ENCODE measurements at places on chromosomes 3 and 15.

DNA sequence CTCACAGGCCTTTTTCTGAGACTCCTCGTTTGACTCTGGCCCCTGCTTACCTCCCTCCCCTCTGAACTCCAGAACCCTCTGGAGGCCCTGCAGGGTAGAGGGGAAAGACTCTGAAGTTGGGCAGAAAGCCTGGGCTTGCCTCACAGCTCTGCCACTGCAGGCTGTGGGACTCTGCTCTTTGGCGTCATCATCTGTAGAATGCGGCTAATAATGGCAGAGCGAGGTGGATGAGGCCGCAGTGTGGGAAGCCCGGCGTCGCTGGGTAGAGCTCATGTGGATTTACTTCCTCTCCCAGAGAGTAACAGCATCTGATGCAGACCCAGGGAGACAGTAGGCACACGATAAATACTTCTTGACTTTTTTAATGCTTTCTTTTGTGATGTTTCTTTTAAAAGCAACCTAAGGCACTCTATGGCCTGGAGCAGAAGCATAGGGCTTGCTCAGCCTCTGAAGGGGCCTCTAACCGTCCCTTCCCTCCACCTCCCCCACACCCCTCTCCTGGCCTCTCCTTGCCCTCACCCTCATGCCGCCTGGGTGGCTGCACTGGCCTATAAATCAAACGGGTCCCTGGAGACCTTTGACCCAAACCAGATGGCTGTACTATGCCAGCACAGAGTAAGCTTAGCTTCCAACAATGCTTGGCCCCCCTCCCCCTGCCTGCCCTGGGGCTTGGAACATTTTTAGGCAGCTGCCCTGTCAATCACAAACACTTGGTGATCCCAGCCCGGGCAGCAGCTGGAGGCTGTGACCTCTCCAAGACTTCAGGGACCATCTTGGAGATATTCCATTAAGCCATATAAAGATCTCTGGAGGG is 32.9 kb downstream of the SPSB4 start:
- DNase-seq: no peak

- no peak for DNase-seq
Measured at GRCh38 chr3:39533226-39533625, 65.7 kb downstream of the MOBP start.

GRCh38 chr3:126100634-126101301 is 16.8 kb upstream of the SLC41A3 start:
- DNase-seq: no peak

DNA sequence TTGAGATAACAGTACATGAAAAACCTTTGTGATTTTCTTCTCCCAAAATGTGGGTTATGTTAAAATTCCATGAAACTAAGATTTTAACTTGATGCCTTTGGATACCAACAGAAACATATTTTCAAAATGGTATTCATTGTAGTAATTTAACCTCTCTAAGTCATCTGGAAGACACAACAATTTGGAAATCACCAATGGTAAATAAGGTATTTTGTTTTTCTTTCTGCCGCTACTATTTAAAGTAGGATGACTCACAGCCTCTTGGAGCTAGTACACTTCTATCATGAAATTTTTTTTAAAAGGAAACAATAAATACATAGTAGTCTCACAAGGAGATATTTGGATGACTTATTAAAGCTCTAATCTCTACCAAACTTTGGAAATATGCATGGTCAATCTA is 291.6 kb upstream of the VEPH1 start:
- DNase-seq: no peak

- DNase-seq: no peak
Measured at GRCh38 chr3:128222796-128223385, 69.6 kb downstream of the EEFSEC start.

DNA sequence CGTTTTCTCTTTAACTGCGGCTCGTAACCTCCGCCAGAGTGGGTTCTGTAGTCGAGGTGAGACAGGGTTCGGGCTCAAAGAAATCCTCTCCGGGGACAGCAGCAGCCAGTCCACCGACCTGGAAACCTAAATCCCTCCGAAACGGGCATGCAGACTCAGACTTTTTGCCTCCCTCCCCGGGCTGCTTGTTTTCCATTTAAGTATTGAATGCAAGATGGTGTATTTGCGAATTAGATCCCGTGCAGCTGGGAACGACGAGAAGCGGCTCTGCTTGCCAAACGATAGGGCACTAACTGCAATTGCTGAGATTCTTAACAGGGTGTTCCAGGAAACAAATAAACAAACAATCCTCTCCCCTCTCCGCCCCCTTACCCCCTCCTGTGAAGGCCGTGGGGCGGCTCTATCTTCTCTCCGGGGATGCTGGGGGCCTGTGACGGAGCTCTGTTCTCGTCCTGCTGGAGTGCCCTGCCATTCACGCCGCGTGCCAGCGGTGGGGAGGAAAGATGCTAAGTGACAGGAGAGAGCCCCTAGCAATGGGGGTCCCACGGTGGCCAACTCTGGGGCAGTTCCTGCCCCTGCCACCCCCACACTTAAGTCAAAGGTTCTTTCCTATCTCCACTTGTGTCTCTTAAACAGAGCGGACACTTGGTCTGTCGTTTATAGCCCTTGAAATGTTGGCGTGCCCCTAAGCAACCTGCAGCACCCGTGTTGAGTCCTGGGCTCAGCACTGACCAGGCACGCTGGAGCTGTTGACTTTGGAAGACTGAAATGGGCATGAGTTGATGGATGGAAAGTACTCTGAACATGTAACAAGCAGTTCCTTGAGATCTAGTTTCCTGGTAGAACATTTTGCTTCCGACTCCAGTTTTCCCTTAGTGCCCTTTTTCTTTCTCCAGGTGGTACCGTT is 1.3 kb upstream of the ETV5 start:
- no peak for DNase-seq

DNA sequence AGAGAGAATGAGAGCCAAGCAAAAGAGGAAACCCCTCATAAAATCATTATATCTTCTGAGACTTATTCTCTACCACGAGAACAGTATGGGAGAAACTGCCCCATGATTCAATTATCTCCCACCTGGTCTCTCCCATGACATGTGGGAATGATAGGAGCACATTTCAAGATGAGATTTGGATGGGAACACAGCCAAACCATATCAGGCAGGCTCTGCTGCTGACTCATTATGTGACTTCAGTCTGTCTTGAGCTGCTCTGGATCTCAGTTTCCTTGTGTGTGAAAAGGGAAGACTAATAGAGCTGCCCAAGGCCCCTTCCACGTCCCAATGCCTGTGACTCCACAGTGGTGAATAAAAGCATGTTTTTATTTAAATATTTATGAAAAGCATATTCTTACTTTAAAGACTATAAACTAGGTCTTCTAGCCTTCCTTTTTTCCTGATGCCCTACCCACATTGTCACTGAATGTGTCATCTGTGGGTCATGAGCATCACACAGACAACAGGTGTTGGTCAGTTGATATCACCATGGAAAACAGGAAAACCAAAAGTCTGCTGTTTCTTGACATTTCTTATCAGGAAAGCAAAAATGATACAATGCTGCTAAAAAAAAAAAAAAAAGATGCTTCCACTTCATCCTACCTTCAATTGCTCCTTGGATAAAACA is 96.0 kb upstream of the PPP2R3A start:
- no peak for DNase-seq

- DNase-seq: no peak
Measured at GRCh38 chr15:51004103-51004551, 90.6 kb downstream of the TNFAIP8L3 start.

- DNase-seq: no peak
Measured at GRCh38 chr3:35651851-35652250, 12.5 kb downstream of the ARPP21 start.

DNA sequence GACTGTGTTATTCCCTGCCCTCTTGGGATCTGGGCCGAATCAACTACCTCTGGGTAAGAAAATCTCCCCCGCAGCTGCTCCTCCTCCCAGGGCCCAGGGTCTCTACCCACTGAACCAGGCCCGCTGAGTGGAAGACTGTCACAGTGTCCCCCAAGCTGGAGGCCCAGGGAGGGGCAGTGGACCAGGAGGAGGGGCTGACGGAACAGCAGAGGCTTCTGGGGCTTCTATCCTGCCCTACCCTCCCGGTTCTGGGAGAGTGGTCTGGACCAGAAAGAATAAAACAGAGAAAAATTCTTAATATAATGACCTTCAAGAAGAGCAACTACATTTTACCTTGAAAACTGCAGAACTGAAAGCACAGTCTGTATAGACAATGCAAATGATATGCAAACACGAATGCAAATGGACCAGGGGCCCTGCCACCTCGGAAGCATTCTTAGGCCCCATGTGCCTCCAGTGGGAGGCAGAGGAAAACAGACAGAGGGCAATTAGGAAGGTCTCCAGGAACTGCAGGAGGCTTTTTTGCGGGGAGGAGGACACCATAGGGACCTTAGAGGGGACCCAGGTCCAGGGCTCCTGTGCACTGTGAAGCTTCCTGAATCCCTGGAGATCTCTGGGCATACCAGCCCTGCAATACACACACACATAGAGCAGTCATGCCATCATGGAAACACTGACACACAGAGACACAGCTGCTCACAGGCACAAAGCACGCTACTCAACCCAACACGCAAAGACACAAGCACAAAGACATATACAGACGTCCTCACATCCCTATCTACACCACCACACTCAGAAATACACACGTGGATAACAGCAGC is 12.3 kb downstream of the MEGF11 start:
- DNase-seq: no peak

DNA sequence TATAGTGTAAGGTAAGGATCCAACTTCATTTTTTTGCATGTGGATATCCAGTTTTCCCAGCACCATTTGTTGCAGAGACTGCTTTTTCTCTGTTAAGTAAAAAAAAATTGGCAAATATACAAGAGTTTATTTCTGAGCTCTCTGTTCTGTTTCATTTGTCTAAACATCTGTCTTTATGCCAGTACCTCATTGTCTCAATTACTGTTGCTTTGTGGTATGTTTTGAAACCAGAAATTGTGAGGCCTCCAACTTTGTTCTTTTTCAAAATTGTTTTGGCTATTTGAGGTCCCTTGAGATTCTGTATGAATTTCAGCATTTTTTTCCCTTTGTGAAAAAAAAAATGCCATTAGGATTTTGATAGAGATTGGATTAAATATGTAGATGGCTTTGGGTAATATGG is 150.5 kb downstream of the MINAR1 start:
- no peak for DNase-seq

- no peak for DNase-seq
Measured at GRCh38 chr3:173586166-173586565, 188.6 kb downstream of the NLGN1 start.

GRCh38 chr3:142863010-142863817 is 25.7 kb downstream of the PCOLCE2 start:
- DNase-seq: no peak

- DNase-seq: no peak
Measured at GRCh38 chr3:43726521-43726920, 35.8 kb downstream of the ABHD5 start.

- DNase-seq: no peak
Measured at GRCh38 chr3:136042608-136043221, 77.2 kb downstream of the PPP2R3A start.

DNA sequence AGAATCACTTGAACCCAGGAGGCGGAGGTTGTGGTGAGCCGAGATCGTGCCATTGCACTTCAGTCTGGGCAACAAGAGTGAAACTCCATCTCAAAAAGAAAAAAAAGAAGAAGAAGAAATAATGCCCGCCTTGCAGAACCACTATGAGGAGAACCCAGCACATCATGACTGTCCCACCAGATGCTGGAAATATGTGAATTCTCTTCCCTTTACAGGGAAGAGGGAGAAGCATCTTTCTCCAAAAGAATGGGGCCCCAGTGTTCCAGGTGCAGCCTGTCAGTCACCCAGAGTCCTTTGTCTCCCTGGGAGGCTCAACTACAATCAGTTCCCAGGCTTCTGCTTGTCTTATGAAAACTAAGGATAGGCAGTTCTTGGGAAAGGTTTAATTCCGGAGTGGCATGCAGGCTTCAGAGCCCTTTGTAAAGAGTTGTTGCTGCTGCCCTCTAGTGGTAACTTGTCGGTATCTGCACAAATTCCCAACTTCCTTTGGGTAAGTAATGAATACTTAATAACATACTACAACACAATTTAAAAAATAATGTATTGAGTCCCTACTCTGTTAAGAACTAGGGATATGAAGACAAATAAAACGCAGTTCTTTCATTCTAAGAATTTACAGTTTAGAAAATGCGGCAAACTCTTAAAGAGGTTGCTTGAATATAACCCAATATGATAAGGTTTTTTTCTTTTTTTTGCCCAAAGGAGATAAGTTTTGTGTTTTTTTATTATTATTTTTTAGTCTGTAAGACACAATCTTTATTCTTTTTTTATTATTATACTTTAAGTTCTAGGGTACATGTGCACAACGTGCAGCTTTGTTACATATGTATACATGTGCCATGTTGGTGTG is 18.6 kb upstream of the TICRR start:
- peak; percentile 31 for DNase-seq

- no peak for DNase-seq
Measured at GRCh38 chr3:94099311-94099710, 36.5 kb downstream of the NSUN3 start.

DNA sequence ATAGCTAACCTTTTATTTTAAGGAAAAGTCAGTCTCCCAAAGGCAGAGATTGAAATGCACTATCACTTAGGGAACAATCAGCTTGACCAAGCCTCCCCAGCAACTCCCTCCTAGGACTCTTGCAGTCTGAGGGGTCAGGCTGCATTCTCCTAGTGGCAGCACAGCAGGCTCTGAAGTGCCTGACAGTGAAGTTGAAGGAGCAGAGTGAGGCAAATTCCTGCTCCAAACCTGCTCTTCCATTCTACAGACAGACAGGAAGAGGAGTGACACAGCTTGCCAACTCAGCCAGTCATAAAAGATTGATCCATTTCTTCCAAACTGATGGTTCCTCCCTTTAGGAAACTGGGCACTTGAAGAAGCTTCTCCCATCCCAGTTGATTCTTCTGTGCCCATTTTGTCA is 43.9 kb upstream of the SMAD3 start:
- no peak for DNase-seq

GRCh38 chr3:99249627-99250026 is 348.1 kb upstream of the DCBLD2 start:
- DNase-seq: no peak

DNA sequence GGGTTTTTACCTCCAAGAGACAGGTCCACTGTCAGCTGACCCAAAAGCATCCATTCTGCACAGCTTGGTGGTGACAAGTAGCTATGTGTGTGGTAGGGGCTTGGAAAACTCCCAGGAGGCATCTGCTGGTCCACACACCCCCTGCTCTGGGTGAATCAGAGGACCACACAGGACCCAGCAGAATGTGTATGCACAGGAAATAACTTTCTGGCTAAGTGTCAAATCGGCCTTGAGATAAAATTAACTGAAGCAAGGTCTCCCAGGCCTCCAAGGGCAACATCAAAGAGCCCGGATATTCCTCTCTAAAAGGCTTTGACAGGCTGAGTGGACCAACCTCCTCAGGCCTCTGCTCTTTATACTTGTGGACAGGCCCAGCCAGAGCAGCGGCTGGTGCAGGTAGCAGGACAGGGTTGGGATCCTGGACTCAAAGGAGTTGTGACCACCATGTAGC is 66.5 kb downstream of the CTNNB1 start:
- no peak for DNase-seq

- DNase-seq: no peak
Measured at GRCh38 chr3:128480717-128481437, 12.1 kb downstream of the GATA2 start.

DNA sequence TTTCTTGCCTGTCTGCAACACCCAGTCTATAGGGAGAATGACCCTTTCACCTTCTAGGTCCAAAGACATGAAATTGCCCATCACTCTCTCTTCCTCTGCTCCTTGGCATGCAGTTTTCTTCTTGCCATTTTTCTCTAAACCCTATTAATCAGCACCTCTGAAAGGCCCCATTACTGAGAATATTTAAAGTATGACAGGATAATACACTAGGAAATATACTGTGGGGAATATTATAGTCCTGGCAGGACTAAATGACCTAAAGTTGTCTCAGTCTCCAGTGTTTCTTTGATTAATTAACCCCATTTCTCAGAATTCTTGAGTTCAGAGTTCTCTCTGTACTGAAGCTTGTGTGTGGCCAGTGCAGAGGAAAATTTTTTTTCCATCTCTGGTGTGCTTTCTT is 730.7 kb downstream of the AGBL1 start:
- DNase-seq: no peak
